ENCODE measurements at places on chromosomes 1 and 21.

DNA sequence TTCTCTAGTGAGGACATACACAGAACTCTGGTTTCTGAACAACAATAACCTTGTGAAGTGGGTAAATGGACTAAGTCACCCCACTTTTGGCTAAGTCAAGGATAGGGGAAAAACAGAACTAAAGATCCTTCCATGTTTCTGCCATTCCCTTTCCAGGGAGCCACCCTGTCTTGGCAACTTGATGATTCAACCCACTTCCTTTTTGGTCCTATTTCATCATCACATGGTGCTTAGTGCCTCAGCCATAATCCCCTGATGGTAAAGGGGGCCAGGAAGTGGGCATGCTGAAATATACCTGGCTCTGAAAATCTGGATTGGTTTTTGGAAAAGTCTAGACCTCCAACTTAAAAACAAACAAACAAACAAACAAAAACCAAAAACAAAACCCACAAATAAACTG, 206.4 kb upstream of the FOXD3 start:
- no peak for DNase-seq

GRCh38 chr1:37609002-37609401, 13.3 kb upstream of the GNL2 start:
- no peak for DNase-seq

DNA sequence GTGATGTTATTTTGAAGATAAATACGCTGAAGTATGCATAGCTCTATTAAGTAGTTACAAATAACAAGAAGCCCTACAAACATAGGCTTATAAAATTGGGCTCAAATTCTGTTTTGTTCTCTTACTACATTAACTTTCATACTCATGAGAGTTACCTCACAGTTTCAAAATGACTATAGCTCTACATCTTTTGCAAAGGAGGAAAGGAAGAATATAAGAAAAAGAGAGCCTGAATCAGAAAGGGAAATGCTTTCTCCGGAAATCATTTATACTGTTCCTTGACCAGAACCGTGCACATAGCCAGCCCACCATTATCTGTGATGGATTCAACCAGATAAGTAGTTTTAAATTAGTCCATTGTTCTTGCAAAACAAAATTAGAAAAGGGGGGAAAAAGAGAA, 1252.1 kb downstream of the NCAM2 start:
- no peak for DNase-seq

- DNase-seq, result no peak
These were observed 79.3 kb upstream of the LYST start for GRCh38 chr1:235945775-235946570.

DNA sequence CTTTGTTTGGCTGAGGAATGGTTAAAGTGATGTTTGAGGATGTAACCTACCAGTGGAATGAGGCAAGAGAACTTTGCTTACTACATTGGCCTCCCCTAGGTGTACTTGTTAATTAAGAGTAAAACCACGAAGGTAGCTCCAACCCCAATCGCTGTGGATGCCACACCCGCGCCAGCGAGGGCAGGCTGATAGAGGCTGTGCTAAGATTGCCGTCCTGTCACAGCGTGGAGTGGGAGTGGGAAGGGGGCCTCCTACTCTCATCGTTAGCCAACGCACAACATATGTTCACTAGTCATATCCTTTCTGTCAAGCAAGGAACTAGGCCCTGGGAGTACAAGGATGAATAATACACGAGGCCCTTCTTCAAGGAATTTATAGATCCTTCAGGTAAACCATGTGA, 99.6 kb downstream of the RUNX1 start:
- no peak for DNase-seq

- DNase-seq, result no peak
These were observed 53.4 kb upstream of the BCAR3 start for GRCh38 chr1:93734999-93735398.
